ENCODE measurements at places on chromosomes 2 and 18.
A peak's percentile ranks its signal among the peaks of the same experiment; 100 is the strongest.

DNA sequence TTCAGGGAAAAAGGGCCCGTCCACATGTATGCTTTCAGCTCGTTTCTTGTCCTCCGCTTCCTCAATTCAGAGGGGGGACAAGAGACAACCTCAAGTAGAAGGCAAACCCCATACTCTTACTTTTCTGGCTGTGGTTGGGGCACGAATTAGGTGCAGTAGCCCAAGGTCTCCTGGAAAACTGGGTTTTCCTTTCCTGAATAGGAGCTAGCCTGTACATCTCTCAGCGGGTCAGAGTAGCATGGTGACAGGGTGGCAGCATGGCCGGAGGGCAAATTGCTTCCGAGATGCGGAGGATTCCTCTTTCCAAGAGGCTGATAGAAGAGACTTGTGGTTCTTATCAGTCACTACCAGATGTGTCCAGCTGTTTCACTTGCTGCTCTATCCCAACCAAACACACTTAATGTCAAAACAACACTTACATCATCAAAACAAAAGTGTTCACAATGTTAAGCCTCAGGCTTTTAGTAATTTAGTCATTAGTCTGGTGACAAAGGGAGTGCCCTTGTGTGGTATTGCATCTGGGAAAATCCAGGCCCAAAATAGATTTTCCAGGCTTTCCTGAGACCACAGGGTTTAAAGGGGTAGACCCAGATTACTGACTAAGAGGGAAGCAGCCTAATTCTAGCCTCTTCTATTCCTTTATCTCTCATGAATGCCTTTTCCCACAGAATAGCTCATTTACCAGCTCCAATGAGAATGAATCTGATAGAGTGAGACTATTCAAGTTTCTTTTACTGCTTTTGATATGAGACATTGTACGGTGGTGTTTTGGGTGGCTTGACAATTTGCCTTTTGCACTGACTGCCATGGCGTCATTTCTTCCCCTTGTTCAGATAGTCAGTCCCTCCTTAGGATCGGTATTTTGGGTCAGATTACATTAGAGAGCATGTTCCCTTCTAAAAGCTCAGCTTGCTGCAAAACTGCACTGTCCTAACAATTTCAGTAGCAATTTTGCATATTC, 162.0 kb downstream of the LTBP1 start:
- DNase-seq = no peak

- DNase-seq = no peak
Measured at GRCh38 chr2:240557101-240557751, 562 bp downstream of the ANKMY1 start.

DNA sequence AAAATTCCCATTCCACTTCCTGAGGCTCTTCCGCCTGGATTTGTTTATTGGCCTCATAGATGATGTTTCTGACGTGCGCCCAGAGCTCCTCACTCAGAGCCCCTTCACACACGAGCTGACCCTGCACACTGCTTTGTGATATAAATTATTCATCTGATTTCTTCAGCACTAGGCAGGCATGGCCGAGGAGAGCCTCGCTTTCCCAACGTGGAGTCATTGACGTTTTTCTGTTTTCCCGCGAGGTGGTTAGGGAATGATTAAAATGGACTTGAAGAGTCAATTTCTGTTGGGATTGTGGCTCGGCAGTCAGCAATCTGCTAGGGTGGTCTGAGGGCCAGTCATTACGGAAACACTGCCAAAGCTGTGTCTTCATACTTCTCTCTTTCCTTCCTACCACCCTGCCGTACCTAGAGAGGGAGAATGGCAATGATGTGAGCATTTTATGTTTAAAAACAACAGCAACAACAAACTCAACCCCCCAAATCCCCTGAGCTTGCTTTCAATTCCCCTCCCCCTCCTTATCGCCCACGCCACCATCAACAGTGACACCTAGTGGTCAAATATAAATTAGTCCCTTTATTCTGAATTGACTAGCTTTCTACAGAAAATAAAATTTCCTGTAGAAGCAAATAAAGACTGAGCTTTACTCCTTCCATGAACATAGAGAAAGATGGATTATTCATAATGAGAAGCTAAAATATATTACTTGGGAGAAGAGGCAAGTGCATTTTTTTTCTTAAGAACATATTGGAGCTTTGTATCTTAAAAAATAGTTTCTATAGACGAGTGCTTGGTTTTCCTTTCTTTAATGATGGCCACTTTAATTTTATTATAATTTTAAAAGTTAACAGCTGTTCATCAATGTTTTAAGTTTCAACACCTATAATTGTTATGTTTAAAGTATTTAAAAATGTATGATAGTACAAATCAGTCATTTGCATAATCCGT, 285.1 kb downstream of the MTX2 start:
- peak; percentile 42 for DNase-seq

DNA sequence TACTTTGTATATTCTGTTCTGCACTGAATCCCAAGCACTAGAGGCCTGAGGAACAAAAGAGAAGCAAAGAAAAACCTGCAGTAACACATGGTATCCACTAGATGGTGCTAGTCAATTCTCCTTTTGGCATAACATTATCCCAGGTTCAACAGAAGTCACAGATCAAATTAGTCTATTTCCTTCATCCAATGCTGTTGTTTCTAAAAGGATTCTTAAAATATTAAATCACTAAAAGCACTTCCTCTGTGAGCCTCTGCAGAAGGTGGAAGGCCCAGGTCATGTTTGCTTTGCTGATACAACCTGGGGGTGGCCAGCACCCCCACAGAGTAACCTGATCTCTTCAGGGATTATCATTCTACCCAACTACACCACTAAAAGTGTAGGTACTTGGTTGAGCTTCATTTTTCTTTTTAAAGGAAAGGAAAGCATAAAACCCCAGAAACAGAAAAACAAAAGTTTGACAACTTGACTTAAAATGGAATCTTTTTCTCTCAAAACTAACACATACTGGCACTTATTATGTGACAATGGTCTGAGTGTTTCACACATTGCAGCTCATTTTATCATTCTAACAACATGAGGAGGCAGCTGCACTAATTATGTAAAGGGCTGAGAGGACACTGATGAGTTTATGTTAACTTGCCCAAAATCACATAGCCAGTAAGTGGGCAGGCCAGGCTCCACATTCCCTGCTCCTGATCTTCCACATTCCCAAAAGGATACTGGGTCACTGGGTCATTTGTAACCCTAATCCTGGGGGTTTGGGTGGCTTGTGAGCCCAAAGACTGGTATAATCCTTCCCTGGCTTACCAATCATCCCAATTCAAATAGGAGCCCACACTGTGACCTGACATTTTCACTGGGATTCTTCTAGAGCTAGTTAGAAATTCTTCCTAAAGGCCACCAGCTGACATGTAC, 66.8 kb upstream of the DNER start:
- DNase-seq = no peak

- DNase-seq = no peak
Measured at GRCh38 chr18:63175264-63175663, 144.3 kb downstream of the BCL2 start.

- no peak for DNase-seq
Measured at GRCh38 chr2:119523952-119524694, at the start of gene SCTR. Gene SCTR, minus strand, starts transcription at chr2:119524483. Its CDS starts 257 bp downstream, at chr2:119524226.
